ENCODE measurements at places on chromosomes 2 and 18.

- DNase-seq = peak; percentile 95
Observed at GRCh38 chr2:74507145-74507925, at the start of gene PCGF1. Gene PCGF1 (minus strand): TSS chr2:74507695. CDS start chr2:74507668, 27 bp downstream.

DNA sequence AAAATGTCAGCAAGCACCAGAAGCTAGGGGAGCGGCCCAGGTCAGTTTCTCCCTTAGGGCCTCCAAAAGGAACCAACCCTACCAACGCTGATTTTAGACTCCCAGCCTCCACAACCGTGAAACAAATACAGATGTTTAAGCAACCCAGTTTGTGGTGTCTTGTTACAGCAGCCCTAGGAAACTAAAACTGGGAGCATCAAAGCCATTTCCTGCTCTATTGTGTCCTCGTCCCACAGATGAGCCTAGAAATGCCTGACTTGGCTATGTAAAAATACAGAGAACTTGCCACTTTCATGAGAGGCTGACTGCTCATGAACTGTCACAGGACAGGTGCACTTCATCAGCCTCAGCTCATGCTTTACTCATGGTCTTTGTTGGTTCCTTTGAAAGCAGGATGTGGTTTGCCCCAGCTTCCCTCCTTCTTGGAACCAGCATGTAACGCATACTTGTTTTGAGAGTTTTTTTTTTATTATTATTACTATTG lies 97.6 kb upstream of the SLC39A10 start:
- DNase-seq = no peak

DNA sequence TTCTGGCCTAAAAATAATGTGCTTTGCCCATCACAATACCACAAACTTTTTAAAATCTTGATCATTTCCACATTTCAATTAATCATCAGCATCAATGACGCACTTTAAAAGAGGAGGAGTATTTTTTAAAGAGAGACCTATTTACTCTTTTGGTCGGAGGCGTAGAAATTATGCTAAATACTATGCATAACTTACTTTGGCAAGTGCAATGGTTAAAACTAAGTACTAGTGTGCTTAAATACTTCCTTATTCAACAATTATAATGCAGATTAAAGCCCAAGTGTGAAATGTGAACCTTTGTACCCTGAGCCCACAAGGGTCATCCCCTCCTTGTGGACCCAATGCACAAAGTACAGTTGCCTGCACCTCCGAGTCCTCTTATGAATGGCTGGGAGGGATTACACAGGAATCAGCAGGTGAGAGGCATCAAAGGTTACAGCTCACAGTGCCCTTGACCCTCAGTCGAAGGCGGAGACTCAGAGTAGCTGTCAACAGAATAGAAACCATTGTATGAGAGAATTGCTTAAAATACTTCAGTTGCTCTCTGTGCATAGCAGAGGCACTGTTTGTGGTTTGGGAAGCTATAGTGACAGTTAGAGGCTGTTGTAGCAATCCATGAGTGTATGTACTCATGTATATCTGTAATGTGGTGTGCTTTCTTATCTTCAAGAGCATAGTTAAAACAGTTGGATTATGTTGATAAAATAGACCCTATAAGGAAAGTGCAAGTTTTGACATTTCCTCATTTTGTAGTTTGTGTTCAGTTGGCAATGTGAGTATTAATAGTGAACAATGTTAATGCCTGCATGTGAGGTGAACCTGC lies 151.7 kb upstream of the ITGA4 start:
- no peak for DNase-seq

DNA sequence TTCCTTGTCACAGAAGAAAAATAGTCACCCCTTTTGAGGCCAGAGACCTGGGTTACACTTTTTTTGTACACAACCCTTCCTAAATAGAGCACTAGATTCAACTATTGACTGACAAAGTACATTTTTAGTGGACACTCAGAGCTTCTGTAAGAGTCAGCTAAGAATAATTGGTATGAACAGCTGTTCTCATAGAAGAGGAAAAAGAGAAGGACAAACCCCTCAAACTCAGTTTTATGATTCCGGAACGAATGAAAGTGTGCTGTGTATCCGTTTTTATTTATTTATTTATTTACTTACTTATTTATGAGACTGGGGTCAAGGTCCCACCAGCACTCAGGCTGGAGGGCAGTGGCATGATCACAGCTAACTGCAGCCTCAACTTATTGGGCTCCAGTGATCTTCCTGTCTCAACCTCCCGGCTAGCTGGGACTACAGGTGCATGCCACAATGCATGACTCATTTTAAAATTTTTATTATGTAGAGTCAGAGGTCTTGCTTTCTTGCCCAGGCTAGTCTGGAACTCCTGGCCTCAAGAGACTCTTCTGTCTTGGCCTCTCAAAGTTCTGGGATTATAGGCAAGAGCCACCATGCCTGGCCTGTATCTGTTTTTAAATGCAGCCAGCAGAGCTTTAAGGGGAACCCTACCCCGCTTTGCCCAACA lies 36.0 kb upstream of the FZD5 start:
- no peak for DNase-seq

- no peak for DNase-seq
Observed at GRCh38 chr2:66461664-66462500, 27.0 kb downstream of the MEIS1 start.

GRCh38 chr2:220904015-220904414 lies 668.1 kb downstream of the EPHA4 start:
- no peak for DNase-seq

DNA sequence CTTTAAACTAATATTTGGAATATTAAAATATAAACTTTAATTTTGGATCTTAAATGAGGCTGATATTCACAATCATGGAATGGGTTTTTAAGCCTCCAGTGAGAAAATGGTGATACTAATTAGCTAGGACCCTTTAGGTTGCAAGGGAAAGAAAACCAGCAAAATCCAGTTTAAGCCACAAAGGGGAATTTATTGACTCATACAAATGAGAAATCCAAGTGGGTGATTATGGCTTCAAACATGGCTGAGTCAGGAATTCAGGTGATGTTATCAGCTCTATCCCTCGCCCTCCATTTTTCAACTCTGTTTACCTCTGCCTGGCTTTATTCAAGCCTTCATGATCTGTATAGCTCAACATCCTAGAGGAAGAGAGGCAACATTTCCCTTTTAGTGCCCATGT lies 75.3 kb upstream of the DLX2 start:
- DNase-seq = no peak

DNA sequence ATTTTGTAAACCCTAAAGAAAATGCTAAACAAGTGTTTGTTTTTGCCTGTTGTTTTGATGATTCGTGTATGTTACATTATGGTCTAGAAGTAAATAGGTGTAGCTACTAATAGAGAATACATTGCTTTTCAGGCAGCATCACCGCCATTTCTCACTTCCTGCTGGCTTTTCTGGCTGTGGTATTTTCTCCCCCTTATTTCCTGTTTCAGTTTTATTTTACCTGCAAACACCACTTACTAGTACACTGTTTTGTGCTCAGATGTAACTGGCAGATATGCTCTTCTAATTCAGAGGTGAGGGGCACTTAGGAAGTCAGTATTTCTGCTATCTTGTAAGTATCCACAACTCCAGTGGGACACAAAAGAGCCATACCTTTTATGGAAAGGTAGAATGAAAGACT lies 38.1 kb upstream of the SLC3A1 start:
- no peak for DNase-seq

GRCh38 chr2:28516950-28517349 lies 21.1 kb downstream of the PLB1 start:
- DNase-seq = no peak

DNA sequence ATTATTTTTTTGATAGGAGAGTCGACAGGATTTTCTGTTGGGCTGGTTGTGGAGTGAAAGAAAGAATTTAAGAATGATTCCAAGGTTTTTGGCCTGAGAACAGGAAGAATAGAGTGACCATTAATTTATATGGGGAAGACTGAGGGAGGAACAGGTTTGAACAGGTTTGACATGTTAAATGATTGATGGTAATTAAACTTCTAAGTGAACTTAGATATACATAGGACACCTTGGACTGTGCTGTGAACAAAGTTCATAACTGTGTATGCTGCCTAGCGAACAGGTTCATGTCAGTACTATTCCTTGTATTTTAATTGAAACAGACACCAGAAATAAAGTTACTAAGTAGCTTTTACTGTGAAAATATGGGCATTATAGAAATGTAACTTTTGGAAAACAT lies 212.0 kb downstream of the SPAG16 start:
- DNase-seq = no peak

DNA sequence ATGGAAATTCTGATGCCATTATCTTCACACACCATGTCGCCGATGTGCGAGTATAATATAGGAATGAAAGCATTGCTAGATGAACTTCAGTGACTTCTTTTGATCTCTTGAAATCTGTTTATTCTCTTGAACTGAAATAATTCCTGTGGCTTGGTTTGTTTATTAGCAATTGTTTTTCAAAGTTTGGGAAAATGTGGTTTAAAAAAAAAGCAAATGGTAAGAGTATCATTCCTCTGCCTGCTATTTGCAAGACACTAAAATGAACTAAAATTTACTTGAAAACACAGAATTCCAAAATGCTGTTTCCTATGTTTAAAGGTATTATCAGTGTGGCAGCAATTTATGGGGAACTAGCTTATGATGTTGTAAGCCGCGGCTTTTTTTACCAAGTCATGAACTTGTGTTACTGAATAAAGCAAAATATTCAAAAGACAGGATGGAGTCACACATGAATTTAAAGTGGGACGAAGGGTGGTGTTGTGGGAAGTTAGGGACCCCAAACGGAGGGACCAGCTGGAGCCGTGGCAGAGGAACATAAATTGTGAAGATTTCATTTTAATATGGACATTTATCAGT lies 96.4 kb downstream of the COLEC12 start:
- no peak for DNase-seq

GRCh38 chr18:7000484-7001096 lies 117.0 kb downstream of the LAMA1 start:
- DNase-seq = no peak

DNA sequence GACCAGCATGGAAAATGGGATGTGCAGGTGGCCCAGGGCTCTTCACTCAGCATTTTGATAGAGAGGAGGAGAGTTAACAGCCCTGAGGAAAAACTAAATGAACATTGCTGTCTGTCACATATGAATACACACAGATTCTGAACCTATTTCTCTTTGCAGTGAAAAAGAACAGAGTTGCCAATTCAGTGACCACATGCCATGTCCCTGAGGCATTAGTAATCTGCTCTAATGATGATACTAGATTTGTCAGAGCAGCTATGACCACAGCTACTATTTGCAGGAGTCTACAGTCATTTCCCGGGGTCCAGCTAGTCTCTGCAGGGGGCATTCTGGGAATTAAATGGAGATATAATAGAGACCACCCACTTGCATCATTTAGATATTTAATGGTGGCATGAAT lies 267.6 kb downstream of the TMX3 start:
- DNase-seq = no peak

All from endothelial cell (in vitro differentiated cells).